ENCODE measurements at places on chromosomes 1 and 21.

- no peak for DNase-seq
These were observed 6.5 kb downstream of the SOAT1 start for GRCh38 chr1:179300112-179300511.

DNA sequence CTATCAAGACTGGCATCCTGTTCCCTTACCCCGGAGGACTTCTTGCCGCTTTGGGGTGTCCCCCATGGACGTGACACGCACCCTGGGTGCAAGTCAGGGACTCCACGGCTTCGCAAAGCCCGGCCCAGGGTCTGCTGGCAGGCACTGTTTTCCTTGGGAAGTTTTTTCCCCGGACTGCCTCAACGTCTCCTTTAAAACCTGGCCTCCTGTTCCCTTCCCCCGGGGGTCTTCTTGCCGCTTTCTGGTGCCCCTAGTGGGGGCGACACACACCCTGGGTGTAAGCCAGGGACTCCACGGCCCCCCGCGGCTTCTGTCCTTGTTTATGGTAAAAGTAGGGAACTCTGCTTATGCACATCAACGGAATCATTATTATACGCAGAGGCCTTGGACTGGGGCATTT lies 136.6 kb downstream of the LIPI start:
- no peak for DNase-seq

DNA sequence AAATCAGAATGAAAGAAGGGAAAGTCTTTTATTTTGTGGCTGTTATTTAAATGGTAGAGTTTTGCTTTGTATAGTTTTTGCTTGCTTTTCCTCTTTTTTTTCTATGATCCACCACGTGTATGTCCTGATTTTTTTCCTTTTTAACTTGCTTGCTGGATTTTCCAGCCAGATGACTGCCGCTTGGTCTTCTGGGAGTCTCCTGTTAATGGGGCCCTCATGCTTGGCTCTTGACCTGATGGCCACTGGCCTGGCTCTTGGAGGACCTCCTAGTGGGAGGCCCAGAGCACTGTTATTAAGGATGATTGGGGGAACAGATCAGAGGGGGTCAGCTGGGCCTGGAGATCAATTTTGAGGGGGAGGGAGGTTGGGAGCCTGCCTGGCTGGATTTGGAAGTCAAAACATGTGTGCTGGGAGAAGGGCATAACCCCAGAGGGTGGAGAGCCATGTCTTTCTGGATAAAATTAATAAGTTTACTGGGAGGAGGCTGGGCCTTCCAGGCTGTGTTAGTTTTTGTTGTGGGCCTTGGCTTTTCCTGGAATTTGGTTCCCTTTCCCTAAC lies 1.2 kb downstream of the FGGY start:
- no peak for DNase-seq

- DNase-seq, result no peak
These were observed 369.4 kb downstream of the KCNH1 start for GRCh38 chr1:210764536-210764935.

GRCh38 chr1:33740040-33740744 lies 123.7 kb upstream of the HMGB4 start:
- DNase-seq, result no peak

GRCh38 chr21:18771845-18772380 lies 368.3 kb upstream of the TMPRSS15 start:
- DNase-seq, result no peak

- DNase-seq, result no peak
These were observed 189.7 kb downstream of the KCNH1 start for GRCh38 chr1:210944252-210944651.

DNA sequence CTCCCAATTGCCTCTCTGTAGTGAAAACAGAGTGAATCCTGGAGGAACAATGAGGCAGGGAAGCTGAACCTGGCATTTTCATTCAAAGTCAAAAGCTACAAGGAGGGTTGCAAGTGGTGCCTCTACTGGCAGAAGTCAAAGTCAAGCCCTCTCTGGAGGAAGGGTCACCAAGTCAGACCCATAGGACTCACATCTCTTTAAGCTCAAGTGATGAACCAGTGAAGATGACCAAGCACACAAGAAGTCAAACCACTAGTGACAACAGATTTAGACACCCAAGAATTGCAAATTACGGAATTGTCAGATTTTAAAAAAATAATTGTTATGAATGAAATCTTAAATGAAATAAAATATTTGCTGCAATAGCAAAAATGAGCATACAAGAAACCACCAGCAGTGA lies 81.1 kb upstream of the ATP1B1 start:
- no peak for DNase-seq

GRCh38 chr1:215557992-215558626 lies 9.0 kb upstream of the KCTD3 start:
- no peak for DNase-seq

- no peak for DNase-seq
These were observed 4.4 kb downstream of the KCNN3 start for GRCh38 chr1:154865442-154866256.

- no peak for DNase-seq
These were observed 70.0 kb upstream of the TMEM51 start for GRCh38 chr1:15083578-15083977.
